CD4-positive, alpha-beta T cell treated with Interferon alpha-2 for 1 hour (primary cell): ENCODE measurements at places on chromosomes 7 and 10.

GRCh38 chr10:56745490-56745889 lies 384.4 kb upstream of the ZWINT start:
- no peak for DNase-seq

GRCh38 chr10:49654036-49654693 lies 25.3 kb upstream of the C10orf53 start:
- no peak for DNase-seq

GRCh38 chr7:157679607-157680006 lies 342.8 kb downstream of the DNAJB6 start:
- no peak for DNase-seq

- no peak for DNase-seq
Measured at GRCh38 chr7:115070311-115070710, 148.4 kb downstream of the MDFIC start.

DNA sequence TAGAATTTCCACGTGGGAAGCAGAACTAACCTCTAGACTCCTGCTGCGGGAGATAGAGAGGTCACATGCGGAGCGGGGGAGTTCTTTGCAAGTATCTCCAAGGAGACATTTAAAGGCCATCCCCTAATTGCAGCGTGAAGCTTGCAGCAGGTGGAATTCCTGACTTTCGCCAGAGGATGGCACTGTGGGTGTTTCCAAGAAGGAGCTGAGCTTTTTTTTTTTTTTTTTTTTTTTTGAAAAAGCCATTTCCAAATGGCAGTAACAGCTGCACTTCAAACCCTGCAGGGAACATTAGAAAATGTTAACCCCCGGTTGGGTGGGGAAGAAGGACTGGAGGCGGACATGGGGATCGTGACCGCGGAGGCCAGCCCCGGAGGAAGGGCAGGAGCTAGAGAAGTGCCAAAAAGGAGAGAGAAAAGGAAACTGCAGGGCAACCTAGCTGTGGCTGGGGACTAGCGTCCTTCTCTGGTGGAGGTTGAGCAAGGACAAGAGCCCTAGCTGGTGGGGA lies 487.7 kb downstream of the TYW1 start:
- DNase-seq: no peak

GRCh38 chr7:26199301-26200037 lies 1.1 kb downstream of the HNRNPA2B1 start:
- DNase-seq: peak; percentile 70

GRCh38 chr7:142969183-142969582 lies 7.0 kb upstream of the KEL start:
- DNase-seq: no peak

DNA sequence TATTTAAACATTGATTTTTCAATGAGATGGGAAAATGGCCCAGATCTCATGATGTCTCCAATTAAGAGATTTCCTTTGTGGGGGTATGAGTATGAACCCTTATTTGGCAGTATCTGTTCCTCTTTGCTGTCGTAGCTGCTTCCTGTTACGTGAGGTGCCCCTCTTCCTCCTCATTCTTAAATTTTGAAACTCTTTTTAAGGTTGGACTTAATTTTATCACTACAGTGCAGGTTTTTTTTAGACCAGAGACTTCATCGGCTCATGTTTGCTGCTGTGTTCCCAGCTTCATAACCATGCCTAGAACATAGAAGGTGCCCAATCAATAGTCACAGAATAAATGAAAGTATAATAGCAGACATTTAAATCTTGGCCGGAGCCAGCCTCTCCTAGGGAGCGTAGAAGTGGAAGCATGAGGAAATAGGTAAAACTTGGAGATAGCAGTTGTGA lies 2.4 kb downstream of the MIOS start:
- DNase-seq: peak; percentile 56

DNA sequence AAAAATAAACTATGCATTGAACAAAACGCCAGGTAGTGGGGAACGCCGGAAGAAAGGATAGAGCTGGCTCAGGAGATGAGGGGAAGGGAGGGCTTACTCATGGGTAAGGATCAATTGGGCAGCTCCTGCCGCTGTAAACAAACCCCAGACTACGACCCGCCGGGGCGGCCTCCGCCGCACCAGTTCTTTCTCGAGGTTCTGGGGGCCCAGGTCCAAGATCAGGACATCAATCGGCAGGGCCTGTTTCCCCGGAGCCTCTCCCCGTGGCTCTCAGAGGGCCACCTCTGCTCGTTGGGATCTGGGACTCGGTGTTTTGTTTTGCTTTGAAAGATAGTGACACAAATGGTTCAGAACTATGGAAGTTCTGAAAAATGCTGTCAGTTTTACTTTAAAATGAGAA lies 140.4 kb downstream of the ELFN1 start:
- DNase-seq: no peak
